ENCODE measurements at places on chromosomes 16 and 17.

GRCh38 chr16:66364117-66364958 is 2.2 kb upstream of the CDH5 start:
- no peak for DNase-seq

DNA sequence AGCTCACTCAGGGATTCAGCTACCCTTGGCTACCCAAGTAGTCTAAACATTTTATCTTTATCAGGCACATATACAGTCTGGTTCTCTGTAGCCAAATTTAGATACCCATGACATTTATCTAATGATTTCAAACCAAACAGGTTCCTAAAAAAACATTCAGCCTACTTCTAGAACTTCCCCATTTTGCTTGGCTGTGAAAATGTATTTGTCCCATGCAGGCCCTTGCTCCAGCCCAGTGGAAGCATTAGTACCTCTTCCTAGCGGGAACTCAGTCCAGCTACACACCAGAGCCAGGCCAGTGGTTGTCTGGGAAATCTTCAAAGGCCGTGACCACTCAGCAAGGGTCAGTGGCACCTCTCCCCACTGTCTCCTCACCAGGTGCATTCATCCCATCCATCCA is 26.2 kb upstream of the NAGLU start:
- DNase-seq: no peak

- no peak for DNase-seq
Observed at GRCh38 chr17:36628576-36628975, 27.2 kb downstream of the MRM1 start.

DNA sequence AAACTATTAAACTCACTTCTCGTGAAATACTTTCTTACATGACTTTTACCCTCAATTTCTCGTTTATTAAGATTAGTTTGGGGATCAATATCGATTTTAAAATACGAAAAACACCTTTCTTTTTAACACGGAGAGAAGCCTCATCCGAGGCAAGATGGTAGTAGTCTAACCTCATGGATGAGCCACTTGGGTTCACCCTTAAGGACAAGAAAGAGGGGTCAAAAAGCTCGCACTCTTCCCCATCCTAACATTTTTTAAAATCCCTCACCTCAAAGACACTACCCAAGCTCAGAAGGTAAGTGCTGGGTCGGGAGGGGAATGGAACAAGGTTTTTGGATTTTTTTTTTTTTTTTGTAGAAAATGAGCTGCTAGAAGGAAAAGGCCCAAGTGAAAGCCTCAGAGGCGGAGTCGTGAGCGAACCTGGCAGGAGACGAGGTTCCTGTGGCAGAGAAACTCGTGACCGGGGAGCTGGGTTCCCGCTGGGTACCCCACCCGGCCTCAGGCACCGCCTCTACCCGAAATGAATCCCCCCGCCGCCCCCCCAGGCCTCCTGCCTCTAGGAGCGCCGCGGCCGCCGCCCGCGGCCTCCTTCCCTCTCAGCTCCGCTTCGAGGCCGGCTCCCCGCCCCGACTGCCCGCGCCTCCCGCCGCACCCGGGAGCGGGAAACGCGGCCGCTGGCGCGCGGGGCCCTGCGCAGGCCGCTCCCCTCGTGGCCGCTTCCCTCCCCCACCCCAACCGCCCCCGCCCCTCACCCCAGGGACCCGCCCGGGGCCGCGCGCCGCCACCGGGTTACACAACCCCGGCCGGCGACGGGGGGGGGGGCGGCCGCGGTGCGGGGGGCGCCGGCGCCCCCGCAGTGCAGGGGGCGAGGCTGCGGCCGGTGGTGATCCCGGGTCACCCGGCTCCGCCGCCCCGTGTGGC is 1.6 kb downstream of the NUFIP2 start:
- peak; percentile 61 for DNase-seq

GRCh38 chr16:83615141-83615952 is 192.4 kb upstream of the HSBP1 start:
- peak; percentile 2 for DNase-seq

DNA sequence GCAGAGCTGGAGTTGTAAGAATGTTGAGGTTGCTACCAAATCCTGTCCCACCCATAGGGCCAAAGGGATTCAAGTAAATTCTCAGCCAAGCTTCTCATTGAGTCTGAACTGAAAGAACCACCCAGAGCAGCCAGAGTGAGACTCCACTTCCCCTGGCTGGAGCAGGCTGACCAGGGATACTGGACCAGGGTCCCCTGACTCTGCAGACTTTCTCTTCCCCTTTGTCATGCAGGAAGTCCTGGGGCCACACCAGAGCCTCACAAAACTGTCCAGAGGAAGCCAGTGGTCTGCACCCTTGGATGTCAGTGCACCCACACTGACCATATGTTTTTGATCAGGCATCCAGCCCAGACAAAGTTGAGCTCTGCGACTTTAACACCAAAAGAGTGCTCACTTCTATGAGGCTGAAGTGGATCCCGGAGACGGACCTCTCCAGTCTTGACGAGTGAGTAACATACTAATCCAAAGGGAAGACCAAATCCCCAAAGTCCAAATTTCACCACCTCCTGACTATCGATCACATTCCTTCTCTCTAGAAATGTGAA is 4.1 kb downstream of the NXN start:
- no peak for DNase-seq

DNA sequence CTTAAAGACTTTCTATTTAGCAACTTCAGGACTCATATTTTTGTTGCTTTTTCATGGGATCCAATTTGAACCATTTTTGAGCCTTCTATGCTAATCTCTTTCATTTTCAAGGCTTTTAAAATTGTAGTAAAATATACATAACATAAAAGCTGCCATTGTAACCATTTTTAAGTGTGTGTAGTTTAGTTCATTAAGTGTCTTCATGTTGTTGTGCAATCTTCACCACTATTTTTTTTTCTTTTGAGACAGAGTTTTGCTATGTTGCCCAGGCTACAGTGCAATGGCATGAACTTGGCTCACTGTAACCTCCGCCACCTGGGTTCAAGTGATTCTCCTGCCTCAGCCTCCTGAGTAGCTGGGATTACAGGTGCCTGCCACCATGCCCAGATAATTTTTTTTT is 451.6 kb downstream of the TMEM114 start:
- DNase-seq: no peak

DNA sequence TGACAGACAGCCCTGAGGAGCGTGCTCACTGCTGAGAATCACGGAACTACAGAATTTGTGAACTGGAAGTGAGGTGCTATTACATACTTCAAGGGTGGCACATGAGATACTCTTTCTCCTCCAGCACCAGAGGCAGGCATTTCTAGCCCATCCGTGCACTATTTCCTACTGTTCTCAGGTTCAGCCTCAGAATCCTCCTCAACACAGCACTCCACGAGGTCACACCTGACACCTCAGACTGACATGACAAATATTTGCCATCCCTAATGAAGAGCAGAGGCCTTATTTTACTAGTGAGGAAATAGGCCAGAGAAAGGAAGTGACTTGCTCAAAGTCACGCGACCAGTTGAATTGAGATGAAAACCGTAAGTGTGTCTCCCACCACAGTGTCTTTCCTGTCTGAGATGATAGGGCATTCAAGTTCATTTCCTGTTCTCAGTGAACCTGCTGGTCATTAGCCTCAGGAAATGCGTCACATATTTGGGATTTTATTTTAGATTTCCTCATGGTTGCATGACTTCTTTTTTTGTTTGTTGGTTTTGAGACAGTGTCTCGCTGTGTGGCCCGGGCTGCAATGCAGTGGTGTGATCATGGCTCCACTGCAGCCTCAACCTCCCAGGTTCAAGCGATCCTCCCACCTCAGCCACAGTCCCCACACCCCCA is 23.6 kb downstream of the SEZ6 start:
- DNase-seq: no peak

- DNase-seq: peak; percentile 39
Observed at GRCh38 chr17:81378941-81379511, 16.2 kb upstream of the BAHCC1 start.

DNA sequence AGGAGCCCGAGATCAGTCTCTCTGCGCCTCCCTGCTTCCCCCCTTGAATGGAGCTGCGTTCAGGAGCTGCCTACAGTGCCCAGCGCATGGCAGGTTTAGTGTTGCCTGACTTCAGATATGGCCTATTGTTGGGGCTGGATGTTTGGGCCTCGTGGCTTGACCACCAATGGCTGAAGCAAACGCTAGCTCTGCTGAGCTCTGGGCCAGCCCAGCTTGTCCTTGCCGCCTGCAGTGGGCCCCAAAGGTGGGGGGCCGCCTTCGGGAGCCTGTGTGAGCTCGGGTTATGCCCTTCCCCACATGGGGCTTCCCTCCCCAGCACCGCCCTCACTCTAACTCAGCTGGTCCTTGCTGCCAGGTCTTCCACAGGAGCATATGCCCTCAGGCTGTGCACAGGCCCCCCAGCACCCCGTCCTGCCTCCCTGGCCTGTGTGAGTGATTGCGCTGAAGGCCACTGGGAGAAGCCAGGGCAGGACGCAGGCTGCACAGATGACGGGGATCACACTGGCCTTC is 2.0 kb upstream of the METTL26 start:
- DNase-seq: no peak

DNA sequence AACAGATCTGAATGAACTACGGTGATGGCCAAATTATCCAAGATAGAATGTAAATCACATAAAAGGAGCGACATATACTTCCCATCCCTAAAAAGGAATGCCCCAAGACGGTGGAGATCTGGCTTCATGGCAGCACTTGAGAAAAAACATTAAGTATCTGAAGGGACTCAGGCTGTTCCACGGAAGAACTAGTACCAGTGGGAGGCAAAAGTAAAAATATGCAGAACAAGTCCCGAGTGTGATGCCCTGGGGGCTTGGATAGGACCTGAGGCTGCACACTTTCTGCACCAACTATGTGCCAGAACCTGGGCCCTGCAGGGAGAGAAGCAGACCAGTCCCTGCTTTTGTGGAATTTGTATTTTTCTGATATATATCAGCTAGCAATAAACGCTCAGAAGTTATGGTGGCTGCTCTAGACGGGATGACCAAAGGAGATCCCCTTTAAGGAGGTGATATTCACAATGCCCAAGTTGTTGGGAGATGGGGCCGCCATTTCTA is 539 bp upstream of the CKLF start:
- no peak for DNase-seq

GRCh38 chr17:49358641-49359247 is 3.3 kb downstream of the ZNF652 start:
- peak; percentile 12 for DNase-seq

GRCh38 chr16:84759061-84759460 is 59.3 kb downstream of the USP10 start:
- no peak for DNase-seq

DNA sequence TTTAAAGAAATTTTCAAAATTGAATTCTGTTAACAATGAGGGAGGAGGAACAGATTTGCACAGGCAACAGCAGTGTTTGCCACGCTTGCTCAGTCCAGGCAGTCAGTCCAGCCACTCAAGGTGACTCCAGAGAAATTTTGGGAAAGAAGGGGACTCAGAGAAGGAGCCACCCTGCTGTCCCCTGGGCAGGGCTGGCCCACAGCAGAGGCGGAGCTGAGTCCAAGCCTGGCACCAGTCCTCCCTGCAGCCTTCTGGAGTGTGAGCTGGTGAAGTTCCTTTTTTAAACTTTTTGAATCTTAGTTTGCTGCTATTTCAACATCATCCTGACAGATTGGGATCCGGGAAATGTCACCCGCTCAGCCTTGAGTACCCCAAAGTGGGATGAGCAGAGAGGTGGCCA is 14.5 kb upstream of the SLC47A2 start:
- no peak for DNase-seq

DNA sequence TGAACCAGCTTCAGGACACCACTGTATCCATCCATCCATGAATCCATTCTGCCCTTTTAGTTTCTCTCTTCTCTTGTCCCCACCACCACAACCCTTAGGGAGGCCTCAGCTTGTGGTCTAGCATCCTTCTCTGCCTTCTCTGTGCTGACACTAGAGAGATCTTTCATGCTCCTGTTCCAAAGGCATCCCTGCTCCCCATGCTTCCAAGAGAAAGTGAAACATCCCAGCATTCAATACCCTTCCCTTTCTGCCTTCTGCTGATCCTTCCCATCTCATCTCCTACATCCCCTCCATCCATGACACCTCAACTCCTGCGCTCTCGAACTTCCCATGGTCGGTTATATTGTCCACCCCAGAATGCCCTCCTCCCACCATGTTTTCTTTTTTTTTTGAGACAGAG is 10.0 kb downstream of the RAPGEFL1 start:
- no peak for DNase-seq

GRCh38 chr16:58027161-58027915 is 1.8 kb downstream of the MMP15 start:
- peak; percentile 92 for DNase-seq

DNA sequence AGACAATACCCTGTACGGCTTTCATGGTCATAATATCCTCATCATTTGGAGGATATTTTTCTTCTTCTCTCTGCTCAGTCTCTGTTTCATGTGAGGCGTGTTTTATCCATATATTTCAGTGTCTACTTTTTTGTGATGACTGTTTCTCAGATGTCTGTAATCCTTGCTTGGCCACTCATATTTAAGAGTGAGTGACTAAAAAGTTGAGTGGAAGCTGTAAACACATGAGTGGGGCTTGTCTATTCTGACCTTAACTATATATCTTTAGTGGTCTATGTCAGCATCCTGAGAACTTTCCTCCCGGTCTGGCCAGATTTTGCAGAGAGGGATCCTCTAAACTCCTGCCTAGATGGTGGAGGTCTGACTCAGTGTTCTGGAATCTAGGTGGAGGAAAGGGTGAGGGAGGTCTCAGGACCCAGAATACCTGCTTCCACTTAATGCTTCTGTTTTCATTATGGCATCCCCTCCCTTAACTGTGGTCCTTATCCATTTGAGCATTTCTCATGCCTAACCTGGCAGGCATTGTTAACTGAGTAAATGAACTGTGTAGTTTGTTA is 6.0 kb downstream of the DDX19B start:
- DNase-seq: no peak

DNA sequence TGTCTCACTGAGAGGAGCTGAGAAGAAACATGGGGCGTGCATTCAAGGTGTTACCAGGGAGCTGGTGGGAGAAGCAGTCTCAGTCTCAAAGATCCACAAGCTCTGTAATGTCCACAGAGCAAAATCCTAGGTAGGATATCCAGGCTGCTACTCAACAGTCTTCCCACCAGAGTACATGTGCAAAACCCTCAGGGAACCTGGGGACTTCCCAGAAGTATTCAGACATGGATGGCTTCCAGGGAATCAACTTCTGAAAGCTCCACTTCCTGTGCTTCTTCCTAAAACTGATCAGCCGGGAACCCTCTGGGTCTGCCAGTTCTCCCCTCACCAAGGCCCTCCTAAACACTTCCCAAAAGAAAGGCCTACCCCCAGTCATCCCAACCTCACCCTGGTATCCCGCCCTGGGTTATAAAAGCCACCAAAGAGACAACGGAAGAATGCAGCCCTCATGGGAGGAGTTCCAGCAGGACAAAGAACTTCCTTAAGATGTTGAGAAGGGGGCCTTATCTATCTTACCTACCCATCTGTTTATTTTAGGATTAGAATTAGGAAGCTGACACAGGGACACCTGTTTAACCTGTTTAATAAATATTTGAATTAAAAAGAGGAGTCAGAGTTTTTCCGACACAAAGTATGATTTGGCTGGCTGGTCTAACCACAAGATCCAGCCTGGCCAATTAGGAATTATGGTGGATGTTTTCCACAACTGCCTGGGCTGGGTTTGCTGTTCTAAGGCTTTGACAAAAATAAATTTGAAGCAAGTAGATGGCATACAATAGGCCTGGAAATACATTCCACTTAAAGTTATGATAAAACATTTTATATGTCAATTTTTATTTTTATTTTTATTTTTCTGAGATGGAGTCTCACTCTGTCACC is 37.0 kb downstream of the CUEDC1 start:
- DNase-seq: no peak
